ENCODE measurements at places on chromosomes 1 and 21.

GRCh38 chr1:114648503-114648902, 21.3 kb downstream of the DENND2C start:
- no peak for DNase-seq

GRCh38 chr1:67584938-67585337, 100.1 kb upstream of the GADD45A start:
- no peak for DNase-seq

- DNase-seq: no peak
These were observed 90.4 kb downstream of the UBE2U start for GRCh38 chr1:64293820-64294219.

DNA sequence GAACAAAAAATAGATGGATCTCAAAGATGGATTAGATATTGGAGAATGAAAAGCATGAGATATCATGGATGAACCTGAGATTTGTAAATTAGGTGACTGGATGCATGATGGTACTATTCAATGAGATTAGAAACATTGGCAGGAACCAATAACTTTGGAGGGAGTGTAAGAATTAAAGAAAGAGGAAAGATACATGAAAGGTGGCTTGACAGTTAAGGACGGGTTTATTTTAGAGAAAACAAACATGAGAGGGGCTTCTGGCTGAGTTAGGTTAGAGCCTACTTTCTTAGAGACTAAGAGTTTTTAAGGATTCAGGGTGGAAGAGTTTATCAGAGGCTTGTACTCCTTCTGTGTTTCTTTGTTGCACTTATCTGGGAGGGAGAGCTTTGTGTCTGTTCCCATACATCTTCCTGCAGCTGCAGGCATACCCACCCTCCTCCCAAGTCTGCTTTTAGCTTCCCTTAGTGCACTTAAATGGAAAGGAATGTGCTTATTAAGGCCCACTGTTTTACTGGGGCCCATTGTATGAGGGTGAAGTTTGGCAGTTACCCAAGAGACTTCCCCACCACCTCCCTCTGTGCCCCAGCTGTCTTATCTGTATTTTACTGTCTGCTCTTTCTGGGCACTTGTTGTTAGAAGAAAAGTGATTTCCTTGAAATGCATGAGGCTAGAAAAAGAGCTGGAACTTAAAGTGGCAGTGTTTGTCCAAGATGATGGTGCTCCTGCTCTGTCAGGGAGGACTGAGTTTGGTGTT, 26.1 kb upstream of the CR2 start:
- DNase-seq: no peak

DNA sequence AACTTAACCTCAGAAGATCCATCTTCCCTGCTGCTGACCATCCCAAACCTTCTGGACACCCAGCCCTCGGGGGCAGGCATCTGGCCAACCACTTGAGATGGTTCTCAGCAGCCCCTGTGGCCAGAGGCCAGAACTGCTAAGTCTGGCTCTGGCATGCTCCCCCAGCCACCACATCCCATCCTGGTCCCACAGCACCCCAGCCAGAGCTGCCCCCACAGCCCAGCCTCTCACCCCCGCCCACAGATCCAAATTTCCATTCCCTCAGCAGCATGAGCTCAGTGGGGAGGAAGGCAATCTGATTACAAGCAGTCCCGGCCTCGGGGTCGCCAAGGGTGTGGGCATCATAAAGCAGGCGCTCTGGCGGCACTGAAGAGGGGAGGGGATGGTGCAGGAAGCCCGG, 45.6 kb downstream of the GLIS1 start:
- no peak for DNase-seq

DNA sequence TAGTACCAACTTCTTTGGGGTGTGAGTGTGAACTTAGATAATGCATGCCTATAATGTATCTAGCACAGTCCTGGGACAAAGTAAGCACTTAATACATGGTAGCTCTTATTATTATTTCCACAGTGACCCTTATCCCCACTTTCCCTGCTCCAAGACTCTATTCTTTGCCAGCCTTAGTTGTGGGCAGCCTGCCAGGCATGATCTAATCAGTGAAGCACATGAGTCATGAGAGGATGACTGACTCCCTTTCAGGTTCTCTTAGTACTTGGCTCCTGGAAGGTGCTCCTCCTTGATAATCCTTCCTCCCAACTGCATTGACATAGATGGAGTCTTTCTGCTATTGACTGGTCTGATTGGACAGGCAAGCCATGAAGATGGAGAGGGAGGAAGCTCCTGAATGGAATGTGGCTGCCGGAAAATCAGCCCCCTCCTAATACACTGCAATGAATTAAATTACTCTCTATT, 17.4 kb upstream of the GNG12 start:
- DNase-seq: no peak

DNA sequence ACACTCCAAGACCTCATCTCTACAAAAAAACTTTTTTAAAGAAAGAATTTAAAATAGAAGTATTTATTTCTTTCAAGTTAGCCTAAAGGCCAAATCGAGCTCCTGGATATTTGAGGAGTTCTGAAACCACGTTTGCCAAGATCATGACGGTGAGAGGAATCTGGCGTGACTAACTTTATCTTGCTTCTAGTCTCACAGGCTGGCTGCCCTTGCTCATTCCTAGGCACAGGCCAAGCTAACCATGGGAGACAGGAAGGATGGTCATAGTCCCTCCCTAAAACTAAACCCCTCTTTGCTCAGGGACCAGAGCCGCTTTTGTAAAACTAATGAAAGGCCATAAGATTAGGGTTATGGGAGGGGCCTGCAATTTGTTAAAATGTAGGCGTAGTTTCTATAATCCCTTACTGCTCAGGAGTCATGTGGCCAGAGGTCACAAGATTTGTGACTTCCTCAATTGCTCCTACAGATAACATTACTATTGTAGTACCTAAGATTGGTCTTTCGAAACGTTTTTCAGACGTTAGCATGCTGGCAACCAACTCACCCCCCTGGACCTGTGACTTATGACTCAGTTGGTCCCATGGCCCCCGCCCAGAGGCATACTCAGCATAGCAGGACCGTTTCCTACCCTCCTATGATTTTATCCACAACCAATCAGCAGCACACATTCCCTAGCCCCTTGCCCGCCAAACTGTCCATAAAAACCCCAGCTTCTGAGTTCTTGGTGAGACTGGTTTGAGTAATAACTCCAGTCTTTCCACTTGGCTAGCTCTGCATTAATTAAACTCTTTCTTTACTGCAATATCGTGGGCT, 425.0 kb downstream of the SMYD3 start:
- DNase-seq: no peak

GRCh38 chr1:221715321-221716169, 26.3 kb downstream of the DUSP10 start:
- peak; percentile 93 for DNase-seq

GRCh38 chr1:148264374-148265276, 112.5 kb upstream of the NBPF11 start:
- no peak for DNase-seq

GRCh38 chr1:211736351-211736915, 61.0 kb upstream of the NEK2 start:
- no peak for DNase-seq

GRCh38 chr1:63918418-63918945, 144.7 kb downstream of the ROR1 start:
- no peak for DNase-seq

DNA sequence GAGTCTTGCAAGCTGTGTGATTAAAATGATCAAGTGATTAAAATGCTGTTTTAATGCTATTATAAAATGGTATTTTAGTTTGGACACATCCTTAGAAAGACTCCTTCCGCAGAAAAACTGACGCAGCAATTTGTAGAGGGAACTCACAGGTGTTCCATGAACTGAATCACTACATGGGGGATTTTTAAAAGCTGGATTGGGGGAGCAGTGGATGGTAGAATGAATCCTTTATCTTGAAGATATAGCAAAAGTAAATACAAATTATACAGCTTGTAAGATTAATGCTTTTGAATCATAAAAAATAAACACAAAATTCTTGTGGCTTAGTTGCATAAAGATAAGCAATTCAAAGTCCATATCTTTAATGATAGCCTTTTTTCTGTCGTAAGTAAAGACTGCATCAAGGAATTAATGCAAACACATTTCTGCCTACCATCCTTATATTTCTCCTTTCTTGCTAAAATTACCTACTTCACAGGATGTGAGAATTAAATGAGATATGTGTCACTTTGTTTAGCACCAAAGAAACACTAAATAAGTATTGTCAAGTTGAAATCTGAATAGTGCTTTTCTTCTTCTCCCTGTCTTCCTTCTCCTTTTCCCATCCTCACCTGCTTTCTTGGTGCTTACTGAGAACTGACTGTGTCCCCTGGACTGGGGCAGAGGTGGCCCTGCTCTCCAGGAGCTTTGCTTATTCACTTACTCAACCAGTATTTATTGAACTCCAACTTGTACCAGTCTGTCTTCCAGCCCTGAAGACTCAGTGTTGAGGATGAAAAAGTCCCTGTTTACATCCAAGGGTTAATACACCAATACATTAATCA, 61.5 kb upstream of the F3 start:
- no peak for DNase-seq

- DNase-seq: no peak
These were observed 72.4 kb upstream of the SSX2IP start for GRCh38 chr1:84762664-84763063.

GRCh38 chr1:116515702-116516101, 55.1 kb downstream of the CD58 start:
- no peak for DNase-seq

DNA sequence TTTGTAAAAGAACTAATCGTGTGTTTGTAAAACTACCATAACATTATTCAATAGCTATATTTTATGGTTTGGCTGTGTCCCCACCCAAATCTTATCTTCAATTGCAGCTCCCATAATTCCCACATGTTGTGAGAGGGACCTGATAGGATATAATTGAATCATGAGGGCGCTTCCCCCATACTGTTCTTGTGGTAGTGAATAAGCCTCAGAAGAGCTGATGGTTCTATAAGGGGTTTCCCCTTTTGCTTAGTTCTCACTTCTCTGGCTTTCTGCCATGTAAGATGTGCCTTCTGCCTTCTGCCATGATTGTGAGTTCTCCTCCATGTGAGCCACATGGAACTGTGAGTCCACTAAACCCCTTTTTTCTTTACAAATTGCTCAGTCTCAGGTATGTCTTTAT, 1372.3 kb downstream of the AMY1C start:
- DNase-seq: no peak

GRCh38 chr1:25716320-25716719, 83.7 kb upstream of the SELENON start:
- no peak for DNase-seq

GRCh38 chr1:3880429-3881192, 19.5 kb downstream of the C1orf174 start:
- DNase-seq: no peak

- no peak for DNase-seq
These were observed 20.4 kb downstream of the FGGY start for GRCh38 chr1:59317343-59317742.

DNA sequence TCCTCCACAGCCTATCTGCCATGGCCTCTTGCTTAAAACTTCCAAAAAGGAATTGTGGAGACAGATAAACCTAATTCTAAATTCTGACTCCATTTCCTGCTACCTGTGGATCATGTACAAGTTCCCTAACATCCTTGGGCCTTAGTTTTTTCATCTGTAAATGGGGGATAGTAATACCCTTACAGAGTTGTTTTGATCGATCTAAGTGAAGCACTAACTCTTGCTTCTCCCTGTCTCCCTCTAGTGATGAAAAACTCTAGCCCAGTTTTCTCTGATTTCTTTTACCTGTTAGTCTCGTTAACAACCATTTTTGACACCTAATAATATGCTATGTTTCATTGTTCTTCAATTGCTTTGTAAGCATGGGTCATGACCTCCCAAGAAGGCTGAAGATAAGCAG, 65.9 kb downstream of the TM2D1 start:
- no peak for DNase-seq

- DNase-seq: no peak
These were observed 5.7 kb downstream of the C1orf210 start for GRCh38 chr1:43279666-43280065.

DNA sequence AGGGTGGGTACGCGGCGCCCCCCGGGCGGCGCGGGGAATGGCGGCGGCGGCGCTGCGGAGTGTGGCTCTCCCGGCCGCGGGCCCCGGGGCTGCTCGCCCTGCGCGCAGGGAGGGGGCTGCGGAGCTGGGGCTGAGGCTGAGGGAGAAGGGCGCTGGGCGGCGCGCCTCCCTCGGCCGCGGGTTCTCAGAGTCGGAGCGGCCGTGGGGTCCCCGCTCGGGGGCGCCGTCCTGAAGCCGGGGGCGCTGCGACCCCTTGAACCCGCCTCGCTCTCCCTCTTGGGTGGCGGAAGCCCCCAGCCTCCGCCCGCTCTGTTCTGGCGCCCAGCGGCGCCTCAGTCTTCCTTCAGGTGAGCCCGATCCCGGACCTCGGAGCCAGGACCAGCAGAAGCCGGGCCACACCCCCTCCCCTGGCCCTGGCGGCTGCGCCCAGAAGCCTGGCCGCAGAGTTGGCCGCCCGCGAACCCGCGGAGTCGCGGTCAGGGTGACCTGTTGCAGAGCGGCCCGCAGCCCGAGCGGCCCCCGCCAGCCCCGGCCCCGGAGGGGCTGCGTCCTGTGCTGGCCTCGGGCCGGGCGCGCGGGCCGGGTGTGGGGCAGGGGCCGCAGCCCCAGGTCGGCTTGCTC, 532 bp downstream of the RALGPS2 start:
- no peak for DNase-seq

DNA sequence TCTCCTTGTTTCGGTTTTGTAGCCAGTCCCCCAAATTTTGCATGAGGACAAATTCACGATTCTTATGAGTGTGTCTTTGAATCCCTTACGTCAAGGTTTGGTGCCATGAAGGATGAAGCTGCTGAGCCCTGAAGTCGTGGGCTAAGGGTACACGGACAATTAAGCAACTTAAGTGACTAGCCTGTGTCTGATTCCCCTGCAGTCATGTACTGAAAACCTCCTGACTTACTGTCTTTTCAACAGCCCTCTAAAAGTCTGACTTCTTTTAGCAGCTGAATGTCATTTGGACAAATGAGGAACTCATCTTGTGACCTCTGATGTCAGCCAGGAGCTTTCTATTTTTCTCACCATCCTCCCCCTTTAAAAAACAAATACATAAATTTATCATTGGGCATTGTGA, 27.1 kb upstream of the C1orf105 start:
- DNase-seq: no peak

DNA sequence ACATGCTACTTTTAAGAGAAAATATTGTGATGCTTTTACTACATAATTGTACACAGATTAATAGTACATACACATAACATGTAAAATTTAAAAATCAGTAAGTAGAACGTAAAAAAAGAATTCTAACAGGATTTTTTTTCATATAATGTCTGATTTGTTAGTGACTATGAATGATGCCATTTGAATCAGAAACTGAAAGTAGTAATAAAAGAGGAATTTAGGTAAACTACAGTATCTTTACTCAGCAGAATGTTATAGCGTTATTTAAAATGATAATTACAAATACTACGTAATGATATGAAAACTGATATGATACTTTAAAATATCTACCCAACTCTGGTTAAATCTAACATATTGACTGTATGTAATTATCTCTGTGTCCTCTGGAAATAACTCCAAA, 116.1 kb downstream of the DENND1B start:
- DNase-seq: no peak

- no peak for DNase-seq
These were observed 59.6 kb downstream of the HSF2BP start for GRCh38 chr21:43599728-43600127.

Measured in NCI-H1436 treated with DMSO at 0.1 percent for 48 hours (cell line).